ENCODE measurements at places on chromosomes 1 and 21.

GRCh38 chr1:167225920-167226319, 5.2 kb downstream of the POU2F1 start:
- no peak for DNase-seq

DNA sequence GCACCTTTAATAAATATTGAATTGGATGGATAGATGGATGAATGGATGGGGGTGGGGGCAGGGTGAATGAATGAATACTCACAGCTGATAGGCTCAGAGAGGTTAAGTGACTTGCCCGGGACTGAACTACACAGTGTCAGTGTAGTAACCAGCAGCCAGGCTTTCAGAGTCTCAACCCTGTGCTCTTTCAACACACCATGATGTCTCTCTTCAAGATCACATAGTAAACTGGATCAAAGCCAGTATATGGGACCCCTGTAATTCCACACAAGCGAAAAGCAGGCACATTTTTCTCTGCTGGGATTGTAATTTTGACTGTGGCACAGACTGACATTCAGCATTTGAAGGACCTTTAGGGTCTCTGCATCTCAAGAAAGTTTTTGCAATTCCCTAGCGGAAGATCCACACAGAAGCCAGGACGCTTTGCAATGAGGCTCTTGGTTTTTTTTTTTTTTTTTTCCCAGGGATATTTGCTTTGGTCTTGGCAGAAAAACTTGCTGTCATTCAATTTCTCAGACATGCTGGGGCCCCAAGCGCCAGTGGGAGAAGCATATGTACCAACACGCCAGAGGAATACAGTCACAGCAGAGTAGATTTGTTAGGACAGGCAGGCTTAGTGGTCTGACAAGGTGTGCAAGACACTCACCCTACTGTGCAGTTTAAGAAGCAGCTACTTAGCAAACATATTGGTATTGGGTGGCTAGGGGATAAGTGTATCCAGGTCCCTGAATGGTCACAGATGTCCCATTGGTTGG, 213.1 kb upstream of the CAMK1G start:
- no peak for DNase-seq

GRCh38 chr1:97630281-97630680, 290.6 kb downstream of the DPYD start:
- no peak for DNase-seq

DNA sequence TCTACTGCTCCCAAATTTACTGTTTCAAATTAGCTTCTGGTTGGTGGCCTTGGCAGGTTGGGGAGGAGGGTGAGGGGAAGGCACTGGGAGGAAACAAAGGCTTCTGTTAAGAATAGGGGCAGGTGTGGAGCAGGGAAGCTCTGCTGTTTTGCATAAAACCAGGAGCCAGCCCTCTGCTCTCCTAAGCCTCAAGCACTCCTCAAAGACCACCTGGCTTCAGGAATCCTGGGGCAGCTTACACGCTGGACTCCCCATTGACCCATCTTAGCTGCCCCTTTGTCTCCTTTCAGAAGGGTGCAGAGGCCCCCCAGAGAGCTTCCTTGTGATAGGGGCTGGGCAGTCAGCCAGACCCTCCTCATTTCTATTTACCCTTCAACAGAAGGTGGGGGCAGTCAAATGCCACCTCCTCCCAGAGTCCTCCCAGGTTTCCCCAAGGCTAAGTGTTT, 11.5 kb upstream of the DHRS3 start:
- no peak for DNase-seq

GRCh38 chr1:89557445-89557825, 32.8 kb downstream of the LRRC8B start:
- no peak for DNase-seq

- no peak for DNase-seq
Observed at GRCh38 chr21:42364304-42364865, 1.9 kb downstream of the TFF1 start.

- DNase-seq = no peak
Observed at GRCh38 chr1:94875794-94876193, 51.1 kb downstream of the CNN3 start.

GRCh38 chr1:216183007-216183406, 240.2 kb downstream of the USH2A start:
- no peak for DNase-seq

GRCh38 chr1:9731561-9731960, 80.0 kb downstream of the PIK3CD start:
- DNase-seq = no peak

DNA sequence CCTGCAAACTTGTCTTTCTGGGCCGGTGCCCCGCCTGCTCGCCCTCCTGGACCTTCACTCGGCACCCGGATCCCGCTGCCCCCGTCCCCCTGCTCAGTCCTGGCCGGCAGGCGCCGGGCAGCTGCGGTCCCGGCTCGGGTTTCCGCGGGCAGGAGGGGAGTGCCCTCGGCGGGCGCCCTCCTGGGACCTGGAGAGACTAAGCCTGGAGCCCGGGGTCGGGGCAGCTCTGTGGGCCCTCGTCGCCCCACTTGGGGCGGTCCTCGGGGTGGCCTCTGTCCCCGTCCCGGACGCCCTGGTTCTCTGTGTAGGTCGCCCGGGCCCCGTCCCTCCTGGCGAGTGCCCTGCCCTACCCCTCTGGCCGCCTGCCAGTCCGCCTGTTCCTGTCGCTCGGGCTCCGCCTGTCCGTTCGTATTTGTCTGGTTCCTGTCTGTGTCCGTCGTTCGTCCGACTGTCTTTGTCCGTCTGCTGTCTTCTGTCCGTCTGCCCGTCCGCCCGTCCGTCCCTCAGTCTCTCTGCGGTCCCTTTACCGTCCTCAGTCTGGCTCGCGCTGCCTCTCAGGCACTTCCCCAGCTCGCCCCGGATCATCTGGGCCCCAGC, 490 bp downstream of the SERINC2 start:
- no peak for DNase-seq

DNA sequence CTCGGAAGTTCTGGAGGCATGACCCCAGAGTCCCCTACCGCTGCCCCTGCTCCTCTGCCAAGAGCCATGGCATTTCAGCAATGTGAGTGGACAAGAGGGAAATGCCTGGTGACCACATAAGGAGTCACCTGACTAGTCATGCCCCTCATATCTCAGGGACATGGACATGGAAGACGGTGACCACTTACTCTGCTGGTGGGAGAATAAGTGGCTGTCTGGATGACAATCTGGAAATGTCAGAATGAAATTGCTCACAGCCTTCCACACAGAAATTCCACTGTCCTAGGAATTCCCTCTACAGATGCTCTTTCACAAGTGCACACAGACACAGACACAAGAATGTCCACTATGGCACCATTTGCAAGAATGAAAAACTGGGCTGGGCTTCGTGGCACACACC, 24.3 kb upstream of the PLEKHG5 start:
- DNase-seq = no peak

DNA sequence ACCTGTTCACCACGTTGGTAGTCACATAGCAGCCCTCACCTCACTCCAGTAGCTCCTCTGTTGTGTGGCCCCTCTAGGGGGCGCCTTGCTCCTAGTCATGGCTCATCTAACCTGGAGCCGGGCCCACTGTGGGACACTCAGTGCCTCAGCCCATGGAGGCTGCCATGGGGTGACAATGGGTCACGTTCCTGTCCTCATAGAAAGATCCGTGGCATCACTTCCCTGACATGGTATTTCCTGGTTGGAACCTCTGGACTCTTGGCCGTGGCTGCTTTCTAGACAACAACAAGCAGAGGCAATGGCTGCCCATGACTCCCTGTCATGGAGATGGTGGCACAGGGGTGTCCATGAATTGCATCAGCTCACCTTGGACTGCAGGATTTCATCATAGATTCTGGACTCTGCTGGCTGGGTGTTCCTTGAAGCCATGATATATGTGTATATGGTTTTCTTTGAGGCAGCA, 27.5 kb upstream of the SLAMF6 start:
- DNase-seq = peak; percentile 52

DNA sequence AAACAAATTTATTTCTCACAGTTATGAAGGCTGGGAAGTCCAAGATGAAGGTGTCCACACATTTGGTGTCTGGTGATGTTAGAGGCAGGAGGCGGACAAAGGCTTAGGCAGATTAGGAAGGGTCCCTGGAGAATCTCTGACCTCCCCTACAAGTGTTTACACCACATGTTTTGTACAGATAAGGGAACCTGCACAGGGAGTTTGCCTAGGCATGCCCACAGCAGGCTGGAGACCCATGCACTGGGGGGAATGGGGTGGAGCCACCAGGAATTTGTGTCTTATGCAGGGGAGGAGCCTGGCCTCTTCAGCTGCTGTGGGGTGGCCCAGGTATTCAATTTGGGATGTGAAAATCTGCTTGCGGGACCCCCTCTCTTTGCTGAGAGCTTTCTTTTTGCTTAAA, 131.3 kb downstream of the PATJ start:
- DNase-seq = no peak

GRCh38 chr1:83970802-83971201, 28.1 kb downstream of the TTLL7 start:
- DNase-seq = no peak

DNA sequence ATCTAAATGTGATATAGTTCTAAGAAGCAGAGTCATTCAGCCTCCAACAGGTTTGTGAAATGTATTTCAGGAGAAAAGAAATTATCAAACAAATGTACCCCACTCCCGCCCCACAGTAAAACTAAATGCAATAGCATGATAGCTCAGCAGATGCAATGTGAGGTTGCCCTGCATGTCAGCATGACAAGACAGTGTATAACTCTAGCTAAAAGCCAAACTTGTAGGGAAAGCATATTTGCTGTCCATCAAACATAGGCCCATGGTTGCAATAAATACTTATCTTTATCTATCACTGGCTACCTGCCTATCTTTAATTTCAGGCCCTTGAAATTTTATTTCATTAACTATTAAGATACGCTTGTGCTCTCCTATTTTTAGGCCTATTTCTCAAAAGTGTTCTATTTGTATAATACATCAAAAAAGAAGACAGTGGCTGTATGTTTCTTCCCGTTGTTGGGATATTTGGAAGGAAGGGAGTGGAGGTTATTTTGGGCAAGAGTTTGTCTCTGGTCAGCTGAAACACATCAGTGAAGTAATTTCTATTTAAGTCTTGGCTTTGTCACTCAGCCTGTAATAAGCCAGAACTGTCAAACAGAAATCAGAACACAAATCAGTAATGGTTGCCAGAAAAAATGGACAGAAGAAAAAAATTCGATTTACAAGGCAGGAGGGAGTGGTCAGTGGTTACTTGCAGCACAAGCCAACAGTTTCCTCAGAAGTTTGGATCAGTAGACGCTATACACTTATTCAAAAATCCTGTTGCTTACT, 307.4 kb upstream of the ADGRL2 start:
- no peak for DNase-seq

DNA sequence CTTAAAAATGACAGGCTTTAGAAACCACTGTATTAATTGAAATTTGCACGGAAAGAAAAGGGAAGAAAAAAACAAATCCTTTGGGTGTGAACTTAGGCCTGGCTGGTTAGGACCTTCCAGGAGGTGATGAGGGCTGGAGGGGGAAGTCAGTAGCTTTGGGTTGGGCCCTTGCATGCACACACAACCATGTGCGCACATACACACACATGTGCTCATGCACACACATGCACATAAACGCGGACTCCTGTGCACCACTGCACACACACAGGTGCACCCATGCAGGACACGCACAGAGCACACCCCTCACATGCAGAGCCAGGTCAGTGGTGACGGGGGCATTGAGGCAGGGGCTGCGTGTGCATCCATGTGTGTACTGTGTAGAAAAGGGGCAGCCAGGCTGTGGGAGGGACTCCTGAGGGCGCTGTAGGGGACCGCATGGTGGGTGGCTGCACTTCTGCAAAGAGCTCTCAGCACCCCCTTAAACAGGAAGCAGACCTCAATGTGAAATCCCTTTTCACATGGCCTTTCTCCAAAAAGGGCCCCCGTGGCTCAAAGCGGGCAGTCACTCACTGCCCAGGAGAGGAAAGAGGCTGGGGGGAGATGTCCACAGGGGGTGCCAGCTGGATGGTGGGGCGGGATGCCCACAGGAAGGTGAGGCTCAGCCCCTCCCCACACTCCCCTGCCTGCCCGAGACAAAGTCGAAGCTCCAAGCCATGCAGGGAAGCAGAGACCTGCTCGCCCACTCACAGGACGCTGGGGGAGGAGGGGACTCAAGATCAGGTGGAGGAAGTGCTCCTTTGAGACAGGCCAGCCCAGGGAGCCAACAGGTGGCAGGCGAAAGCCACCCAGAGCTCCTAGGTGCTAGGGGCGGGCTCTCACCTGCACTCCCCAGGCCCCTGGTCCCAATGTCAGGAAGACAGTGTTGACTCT, 95.2 kb downstream of the ITPKB start:
- peak; percentile 41 for DNase-seq

DNA sequence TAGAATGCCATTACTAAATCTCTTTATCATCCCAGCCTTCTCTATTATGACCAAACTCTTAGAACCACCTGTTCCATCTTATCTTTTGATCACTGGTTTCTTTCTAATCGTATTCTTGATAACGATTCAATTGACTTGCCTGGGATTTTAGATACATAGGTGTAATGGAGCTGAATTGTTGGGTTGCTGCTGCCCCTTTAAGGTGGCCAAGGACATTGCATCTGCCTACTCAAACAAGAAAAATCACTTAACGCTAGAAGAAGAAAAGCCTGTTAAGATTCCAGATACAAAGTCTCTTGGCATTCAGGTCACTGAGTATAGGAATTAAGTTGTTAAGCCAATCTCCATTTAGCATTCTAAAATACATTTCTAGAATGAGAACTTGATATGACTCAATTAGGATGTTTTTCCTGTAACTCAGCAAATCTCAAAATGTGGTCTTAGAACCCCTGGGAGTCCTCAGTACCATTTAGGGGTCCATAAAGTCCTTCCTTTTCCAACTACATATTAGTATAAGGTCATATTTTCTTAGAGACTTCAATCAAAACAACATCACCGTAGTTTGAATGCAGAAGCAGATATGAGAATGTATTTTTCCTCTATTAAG, 12.4 kb downstream of the NEXN start:
- no peak for DNase-seq

- DNase-seq = no peak
Observed at GRCh38 chr1:31549809-31550620, 26.3 kb upstream of the TINAGL1 start.

DNA sequence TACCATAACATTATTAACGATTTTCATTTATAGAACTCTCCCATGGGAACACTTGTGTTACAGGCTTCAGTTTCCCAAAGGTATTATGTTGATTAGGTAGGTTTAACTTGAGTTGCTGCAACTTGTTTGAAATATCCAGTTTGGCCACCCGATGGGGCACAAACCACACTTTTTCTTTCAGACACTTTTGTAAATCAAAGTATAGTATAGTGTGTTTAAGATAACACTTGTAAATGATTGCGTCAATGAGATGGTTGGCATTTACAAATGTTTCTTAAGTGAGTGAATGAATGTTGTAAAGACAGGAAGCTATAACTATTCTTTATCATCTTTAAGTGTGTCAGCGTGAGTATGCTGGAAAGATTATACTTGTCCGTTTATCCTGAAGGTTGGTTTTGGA, 4.3 kb downstream of the XPR1 start:
- DNase-seq = no peak
